T-cell (primary cell): ENCODE measurements at places on chromosomes 6 and 20. TPM values are rescaled to one million over a fixed set of nuclear protein-coding genes. Genes with fewer than 3 reads are reported as not detected.

Gene PDYN
- total RNA-seq: not detected

Gene STX11
- 4.3 TPM for total RNA-seq

Gene SOBP
- total RNA-seq: 0.30 TPM

Gene SPATS1
- not detected for total RNA-seq

Gene SGK2
- 1.3 TPM for total RNA-seq

Gene TAF4
- 35.2 TPM for total RNA-seq

Gene PDE7B
- 1.5 TPM for total RNA-seq

Gene HUS1B
- total RNA-seq: 2.5 TPM

Gene ZC2HC1B
- not detected for total RNA-seq

Gene MYLK2
- not detected for total RNA-seq

Gene FAM83D
- total RNA-seq: 4.0 TPM

Gene GABRR1
- total RNA-seq: not detected

Gene C6orf15
- total RNA-seq: not detected

Gene NHLRC1
- 0.99 TPM for total RNA-seq

Gene CAP2
- not detected for total RNA-seq

Gene PSORS1C2
- total RNA-seq: not detected

Gene FAM184A
- 5.1 TPM for total RNA-seq

Gene SNX3
- total RNA-seq: 51.3 TPM

Gene CFAP206
- not detected for total RNA-seq

Gene LTB
- total RNA-seq: 910 TPM

Gene TSPO2
- total RNA-seq: not detected

Gene KIAA1755
- total RNA-seq: not detected

Gene PTPRT
- total RNA-seq: not detected

Gene TBX18
- total RNA-seq: not detected

Gene RUNX2
- total RNA-seq: 31.8 TPM

Gene C20orf141
- not detected for total RNA-seq

Gene THBD
- total RNA-seq: 0.21 TPM

Gene SUMO4
- 5.7 TPM for total RNA-seq

Gene CALHM5
- not detected for total RNA-seq

Gene TRMT11
- total RNA-seq: 14.2 TPM

Gene MLN
- not detected for total RNA-seq

Gene GSTA4
- 0.65 TPM for total RNA-seq

Gene R3HDML
- total RNA-seq: not detected

Gene UBE2C
- 1.2 TPM for total RNA-seq

Gene TTK
- total RNA-seq: 1.2 TPM

Gene SLC22A3
- 0.13 TPM for total RNA-seq

Gene RCAN2
- total RNA-seq: 1.7 TPM

Gene GJA1
- total RNA-seq: 1.5 TPM
